ENCODE measurements at places on chromosomes 2 and 18. TPM values are rescaled to one million over a fixed set of nuclear protein-coding genes. Genes with fewer than 3 reads are reported as not detected.

The PFN4 gene
- not detected for total RNA-seq

The GALNT13 gene
- 0.18 TPM for total RNA-seq

The LYG1 gene
- total RNA-seq = 2.4 TPM

The NOL4 gene
- not detected for total RNA-seq

The SMYD1 gene
- total RNA-seq = not detected

The AGAP1 gene
- total RNA-seq = 1.4 TPM

The NEU2 gene
- not detected for total RNA-seq

The ANKRD39 gene
- 36.4 TPM for total RNA-seq

The PRSS56 gene
- total RNA-seq = not detected

The TMEM163 gene
- total RNA-seq = 0.30 TPM

The SERPINB3 gene
- not detected for total RNA-seq

The NEB gene
- total RNA-seq = 0.64 TPM

The HSPD1 gene
- total RNA-seq = 351 TPM

The RFX8 gene
- total RNA-seq = 6.6 TPM

The MAB21L4 gene
- not detected for total RNA-seq

The SPDYA gene
- total RNA-seq = 1.3 TPM

The VIT gene
- not detected for total RNA-seq

The KIF5C gene
- total RNA-seq = 12.5 TPM

Measured in T-helper 2 cell treated with Interferon-gamma antibody and Interleukin-4, amounts not matched to agents 100 ng/mL and 5 ng/mL, for 36 hours (primary cell).